Left renal pelvis (tissue), 4 donors: ENCODE measurements at places on chromosomes 16 and 17.

- no peak for DNase-seq
Observed at GRCh38 chr17:71361656-71362450, 759.0 kb upstream of the SOX9 start.

GRCh38 chr16:88350922-88351321 is 31.8 kb upstream of the ZNF469 start:
- no peak for DNase-seq

GRCh38 chr16:80527297-80527696 is 13.5 kb upstream of the DYNLRB2 start:
- DNase-seq, result no peak

GRCh38 chr17:48477221-48477620 is 47.2 kb upstream of the SKAP1 start:
- no peak for DNase-seq

GRCh38 chr17:32933881-32934280 is 5.9 kb downstream of the TMEM98 start:
- no peak for DNase-seq

- no peak for DNase-seq
Observed at GRCh38 chr16:68539711-68540239, 684 bp downstream of the ZFP90 start.

DNA sequence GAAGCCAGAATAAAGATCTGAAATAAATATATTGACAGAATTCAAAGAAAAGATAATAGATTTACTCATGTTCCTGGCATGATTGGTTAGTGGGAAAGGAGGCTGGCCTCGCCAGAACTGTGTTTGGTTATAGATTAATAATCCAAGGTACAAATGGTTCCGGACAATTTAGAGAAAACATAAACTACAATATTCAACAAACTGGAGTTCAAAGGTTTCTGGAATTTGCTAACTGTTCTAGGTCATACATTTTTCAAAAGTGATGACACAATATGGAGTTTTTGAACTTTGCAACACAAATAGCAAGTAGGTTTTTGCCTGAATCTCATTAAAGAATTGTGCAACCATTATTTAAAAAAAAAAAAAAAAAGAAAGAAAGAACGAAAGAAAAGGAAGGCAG is 251.7 kb upstream of the SALL1 start:
- DNase-seq, result no peak

GRCh38 chr17:66552371-66552770 is 250.0 kb downstream of the PRKCA start:
- DNase-seq, result no peak

GRCh38 chr17:30981531-30982519 is 11.0 kb downstream of the RNF135 start:
- no peak for DNase-seq

- no peak for DNase-seq
Observed at GRCh38 chr17:73867056-73867455, 222.8 kb upstream of the SDK2 start.

DNA sequence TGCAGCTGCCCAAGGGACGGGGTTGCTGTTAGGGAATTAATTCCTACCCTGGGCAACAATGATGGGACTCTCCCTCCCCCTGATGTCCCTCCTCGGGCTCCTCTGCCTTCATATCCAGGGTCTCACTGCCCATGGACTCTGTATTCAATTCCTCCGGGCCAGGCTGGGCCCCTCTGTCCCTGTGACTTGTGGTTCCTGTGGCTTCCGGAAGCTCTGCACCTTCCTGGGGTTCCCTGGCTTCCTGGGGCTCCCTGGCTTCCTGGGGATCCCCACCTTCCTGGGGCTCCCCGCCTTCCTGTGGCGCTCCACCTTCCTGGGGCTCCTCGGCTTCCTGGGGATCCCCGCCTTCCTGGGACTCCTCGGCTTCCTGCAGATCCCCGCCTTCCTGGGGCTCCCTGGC is 35.2 kb downstream of the SRL start:
- DNase-seq, result no peak

GRCh38 chr17:47957591-47958490 is at the start of gene PRR15L:
Gene PRR15L (minus strand): TSS chr17:47957883. CDS start chr17:47953234, 4,649 bp downstream.
- DNase-seq, result no peak

DNA sequence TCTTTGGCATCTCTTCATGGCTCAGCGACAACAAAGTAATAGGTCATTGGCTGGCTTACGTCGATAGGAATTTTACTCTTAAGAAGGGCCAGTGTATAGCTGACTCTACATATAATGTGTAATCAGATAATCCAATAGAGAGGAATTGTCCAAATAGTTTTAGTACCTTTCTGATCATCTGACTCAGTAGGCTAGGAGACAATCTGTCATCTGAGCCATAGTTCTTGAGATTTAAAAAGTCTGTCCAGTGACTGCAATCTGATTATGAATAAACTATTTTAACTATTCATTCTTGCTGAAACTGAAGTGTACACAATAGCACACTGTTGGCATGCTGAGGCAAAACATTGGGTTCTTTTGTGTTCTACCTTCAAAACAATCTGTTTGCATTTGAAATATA is 21.4 kb upstream of the NOL11 start:
- no peak for DNase-seq

GRCh38 chr16:72536723-72537435 is 364.9 kb upstream of the PMFBP1 start:
- no peak for DNase-seq

DNA sequence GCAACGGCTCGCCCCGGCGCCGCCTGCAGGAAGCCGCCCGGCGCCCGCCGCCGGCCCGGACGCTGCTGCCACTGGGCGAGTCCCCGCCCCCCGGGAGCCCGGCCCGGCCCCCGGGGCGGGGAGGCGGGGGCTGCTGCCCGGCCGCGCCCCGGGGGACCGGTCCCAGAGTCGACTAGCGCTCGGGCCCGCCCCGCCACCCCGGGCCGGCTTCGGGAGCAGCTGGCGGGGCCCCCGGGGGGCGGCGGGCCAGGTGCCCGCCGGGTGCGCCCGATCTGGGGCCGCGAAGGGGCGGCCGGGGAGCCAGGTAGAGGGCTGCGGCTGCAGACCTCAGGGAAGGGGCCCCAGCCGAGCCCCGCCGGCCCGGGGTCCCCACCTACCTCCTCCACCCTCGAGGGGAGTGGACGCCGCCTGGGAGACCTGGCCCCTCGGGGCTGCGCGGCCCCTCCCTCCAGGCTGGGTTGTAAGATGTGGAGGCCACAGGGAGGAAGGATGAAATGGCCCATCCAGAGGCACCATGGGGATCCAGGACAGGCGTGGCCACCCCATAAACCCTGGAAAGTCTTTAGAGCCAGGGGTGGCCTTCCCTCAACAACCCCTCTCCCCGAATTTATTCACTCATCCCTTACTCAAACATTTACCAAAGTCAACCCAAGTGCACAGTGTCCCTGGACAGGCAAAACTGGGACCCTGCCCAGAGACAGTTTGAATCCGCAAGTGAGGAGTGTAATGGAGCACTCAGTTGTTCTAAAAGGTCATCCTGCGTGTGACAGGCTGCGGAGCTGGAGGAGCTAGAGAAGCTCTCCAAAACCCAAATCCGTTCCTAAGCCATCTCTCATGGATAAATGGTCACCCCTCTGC is at the start of gene CDYL2:
TSS of gene CDYL2 (minus strand) at position 73 of the 858 bp plus-strand sequence. CDS start 425 bp downstream, outside the sequence.
- no peak for DNase-seq

DNA sequence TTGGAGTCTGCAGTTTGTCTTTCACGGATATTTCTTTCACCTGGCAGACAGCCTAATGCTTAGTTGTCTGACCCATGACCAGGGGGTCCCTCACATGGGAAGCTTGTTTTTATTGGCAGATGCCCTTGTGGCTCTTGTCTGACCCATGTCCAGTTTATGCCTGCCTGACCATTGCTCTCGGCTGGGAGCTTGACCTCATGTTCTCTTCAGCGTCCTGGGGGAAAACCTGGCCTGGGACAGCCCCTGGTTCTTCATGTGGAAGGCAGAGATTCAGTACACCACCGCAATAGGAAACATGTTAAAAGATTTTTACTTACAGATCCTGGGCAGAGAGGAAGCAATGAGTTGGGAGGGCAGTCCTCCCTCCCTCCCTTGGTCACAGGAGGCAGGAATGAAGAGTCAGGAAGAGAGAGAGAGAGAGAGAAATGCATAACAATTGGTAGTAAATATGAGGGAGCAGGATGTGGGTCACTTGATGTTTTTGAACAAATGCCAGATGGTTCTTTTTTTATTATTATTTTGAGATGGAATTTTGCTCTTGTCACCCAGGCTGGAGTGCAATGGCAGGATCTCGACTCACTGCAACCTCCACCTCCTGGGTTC is 302.7 kb upstream of the MYOCD start:
- DNase-seq, result no peak

DNA sequence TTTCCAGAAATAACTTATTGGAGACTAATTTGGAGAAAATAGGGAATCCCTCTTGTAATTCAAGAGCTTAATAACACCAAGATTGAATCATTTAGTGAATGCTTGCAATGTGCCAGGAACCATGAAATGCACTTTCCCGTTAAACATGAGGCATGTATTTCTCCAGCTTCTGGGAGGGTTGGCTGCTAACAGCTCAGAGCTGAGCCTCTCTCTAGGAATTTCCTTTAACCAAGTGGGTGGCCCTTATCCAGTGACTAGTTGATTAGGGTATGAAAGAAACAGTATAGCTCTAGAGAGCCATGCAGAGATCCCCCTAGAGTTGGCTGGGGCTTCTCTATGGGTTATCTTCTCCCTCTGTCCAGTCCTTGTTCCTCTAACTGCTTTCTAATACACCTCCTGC is 356.4 kb upstream of the GOT2 start:
- DNase-seq, result no peak

DNA sequence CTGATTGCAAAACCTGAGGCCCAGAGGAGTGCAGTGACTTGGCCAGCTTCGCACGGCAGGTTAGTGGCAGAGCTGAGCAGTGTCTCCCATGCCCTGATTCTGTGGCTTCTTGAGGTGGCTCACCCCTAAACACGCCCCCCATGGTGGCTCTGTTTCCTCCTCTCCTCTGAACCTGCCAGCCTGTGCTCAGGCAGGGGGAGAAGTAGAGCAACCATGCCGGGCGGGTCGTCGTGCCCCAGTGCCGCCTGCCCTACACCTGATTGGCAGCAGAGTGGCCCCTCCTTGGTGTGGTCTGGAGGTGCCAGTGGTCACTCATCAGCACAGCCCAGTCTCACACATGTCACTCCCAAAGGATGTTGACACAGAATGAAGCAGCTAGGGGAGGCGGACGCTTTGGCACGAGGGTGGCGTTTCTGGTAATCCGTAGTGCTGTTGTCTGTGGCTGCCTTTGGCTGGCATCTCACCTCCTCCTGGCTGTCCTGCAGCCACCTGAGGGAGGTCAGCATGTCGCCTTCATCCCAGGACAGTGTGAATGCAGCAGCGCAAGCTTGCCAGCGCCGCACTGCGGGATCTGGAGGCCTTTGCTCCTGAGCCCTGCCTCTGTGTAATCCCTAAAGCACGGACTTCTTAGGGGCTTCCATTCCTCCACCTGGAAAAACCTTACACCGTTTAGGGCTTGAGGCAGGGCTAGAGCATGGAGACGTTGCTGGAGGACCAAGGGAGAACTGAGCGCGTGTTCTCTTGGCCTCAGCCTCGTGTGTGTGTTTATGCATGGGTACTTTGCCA is 294.7 kb downstream of the SEC14L1 start:
- DNase-seq, result no peak

DNA sequence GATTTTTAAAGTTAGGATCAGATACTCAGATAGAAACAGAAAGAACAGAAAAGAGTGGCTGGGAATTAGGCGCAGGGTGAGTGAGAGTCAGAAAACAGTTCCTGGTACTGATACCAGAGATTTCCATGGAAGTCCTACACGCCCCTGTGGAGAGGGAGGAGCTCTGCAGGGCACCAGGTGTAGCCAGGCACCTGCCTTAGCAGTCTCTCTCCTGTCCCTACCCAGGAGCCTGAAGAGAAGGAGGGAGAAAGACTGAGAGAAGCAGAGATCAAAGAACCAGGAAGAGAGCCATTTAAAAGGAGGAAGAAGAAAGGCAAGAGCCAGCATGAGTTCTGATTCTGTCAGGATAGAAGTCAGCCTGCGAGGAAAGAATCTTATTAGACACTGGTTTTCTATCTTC is 65.0 kb downstream of the CBLN1 start:
- DNase-seq, result no peak

GRCh38 chr16:88681084-88681680 is 5.1 kb downstream of the SNAI3 start:
- DNase-seq, result no peak

- no peak for DNase-seq
Observed at GRCh38 chr17:16150251-16150856, 65.0 kb downstream of the NCOR1 start.

- DNase-seq, result no peak
Observed at GRCh38 chr16:55039511-55039910, 108.8 kb downstream of the IRX5 start.

GRCh38 chr17:45289301-45290268 is 27.2 kb downstream of the MAP3K14 start:
- no peak for DNase-seq

- no peak for DNase-seq
Observed at GRCh38 chr16:87607223-87607622, 4.9 kb downstream of the JPH3 start.

DNA sequence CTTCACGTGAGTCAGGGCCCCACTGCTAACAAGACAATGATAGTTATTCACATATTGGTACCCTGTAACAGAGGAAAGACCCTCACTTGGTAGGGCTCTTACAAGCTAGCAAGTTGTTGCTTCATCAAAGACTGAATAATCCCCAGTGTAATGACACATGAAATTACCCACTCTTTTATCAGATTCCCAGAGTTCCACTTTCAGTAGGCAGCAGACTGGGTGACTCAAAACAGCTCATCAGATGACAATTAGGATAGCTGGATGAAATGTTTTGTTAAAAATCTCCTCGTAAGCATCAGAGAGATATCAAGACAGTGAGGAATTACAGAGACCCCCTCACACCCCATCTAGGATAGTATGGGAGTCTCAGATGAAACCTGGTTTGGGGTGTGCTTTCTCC is 6.8 kb upstream of the OR1E2 start:
- no peak for DNase-seq

DNA sequence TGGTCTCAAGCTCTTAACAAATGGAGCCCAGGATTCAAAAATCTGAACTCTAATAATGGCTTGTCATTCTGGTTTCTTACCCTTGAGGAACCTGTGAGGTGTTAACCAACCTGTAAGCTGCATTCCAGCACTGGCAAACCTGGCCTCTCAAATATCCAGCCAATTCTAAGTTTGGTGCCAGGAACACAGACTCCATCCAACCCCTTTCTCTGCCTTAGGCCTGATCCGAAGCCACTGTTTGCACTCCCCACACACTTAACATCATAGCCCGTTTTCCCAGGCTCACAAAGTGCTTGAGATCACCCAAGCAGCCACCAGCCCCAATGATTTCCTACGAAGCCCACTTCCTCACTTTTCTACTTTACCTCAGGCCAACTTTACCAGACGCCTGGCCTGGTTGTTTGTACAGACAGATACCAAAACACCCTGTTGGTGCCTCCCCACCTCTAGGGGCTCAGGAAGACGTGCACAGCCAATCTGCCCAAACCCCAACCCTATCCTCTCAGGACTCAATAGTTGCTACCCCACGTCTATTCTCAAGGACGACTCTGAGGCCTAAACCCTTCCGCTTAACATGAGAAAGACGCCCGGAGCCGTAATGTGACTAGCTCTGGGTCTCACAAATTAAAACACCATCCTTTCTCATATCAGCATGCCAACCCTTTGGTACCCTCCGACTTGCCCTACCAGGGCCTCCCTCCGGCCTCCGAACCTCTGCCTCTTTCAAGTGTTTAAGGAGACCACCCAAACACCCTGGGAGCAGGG is 3.2 kb upstream of the PER1 start:
- no peak for DNase-seq
